ENCODE measurements at places on chromosomes 1 and 21. TPM values are rescaled to one million over a fixed set of nuclear protein-coding genes. Genes with fewer than 3 reads are reported as not detected.

MECR gene
- total RNA-seq, result 20.9 TPM

ADCY10 gene
- 0.17 TPM for total RNA-seq

SYT2 gene
- total RNA-seq, result 0.02 TPM

VWA5B1 gene
- total RNA-seq, result not detected

TMPRSS15 gene
- not detected for total RNA-seq

UBE2Q1 gene
- total RNA-seq, result 56.2 TPM

CFHR4 gene
- total RNA-seq, result not detected

SZT2 gene
- total RNA-seq, result 6.6 TPM

VWA1 gene
- 16.5 TPM for total RNA-seq

FAM72C gene
- 2.8 TPM for total RNA-seq

LGR6 gene
- total RNA-seq, result 0.74 TPM

CCDC27 gene
- total RNA-seq, result not detected

IL23R gene
- total RNA-seq, result not detected

ANGPTL1 gene
- total RNA-seq, result not detected

GJA8 gene
- total RNA-seq, result not detected

HMGN1 gene
- total RNA-seq, result 179 TPM

GBP5 gene
- not detected for total RNA-seq

CAMSAP2 gene
- 20.9 TPM for total RNA-seq

NCAM2 gene
- not detected for total RNA-seq

OR10J1 gene
- not detected for total RNA-seq

GRIK1 gene
- not detected for total RNA-seq

CENPF gene
- total RNA-seq, result 79.0 TPM
